ENCODE measurements at places on chromosomes 5 and 9.
A peak's percentile ranks its signal among the peaks of the same experiment; 100 is the strongest.

DNA sequence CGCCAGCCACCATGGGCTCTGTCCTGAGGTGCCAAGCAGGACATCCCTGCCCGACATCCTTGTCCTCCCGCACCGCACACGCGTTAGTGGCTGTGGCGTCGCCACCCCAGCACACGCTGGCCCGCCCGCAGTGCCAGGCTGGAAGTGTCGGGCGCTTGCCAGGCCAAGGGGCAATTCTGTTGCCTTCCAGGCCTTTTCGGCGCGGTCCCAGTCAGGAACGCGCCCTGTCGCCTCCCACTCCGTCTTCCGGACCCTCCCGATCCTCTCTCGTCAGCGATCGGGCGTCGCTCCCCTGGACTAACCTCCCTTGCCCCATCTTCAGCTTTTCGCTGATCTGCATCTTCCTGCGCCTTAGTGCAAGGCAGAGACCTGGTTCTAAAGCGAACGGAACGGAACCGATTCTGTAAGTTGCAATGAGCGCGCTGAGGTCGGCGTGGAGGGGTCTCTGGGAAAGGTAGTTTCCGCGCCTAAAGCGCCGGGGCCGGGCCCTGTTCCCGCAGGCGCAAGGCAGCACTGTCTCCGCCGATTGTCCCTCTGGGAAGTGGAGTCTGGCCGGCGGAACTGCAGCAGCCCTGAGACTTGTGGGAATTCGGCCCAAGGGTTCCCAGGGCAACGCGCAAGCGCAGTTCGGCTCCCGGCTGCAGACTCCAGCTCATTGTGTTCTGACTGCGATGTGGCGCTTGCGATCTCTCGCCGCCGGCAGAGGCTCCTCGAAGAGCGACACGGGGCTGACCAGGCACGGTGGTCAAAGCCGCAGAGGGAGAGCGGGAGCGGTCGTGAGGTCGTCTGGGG is at the start of gene ZNF454:
Gene ZNF454, plus strand, starts transcription at position 630 of the 792 bp plus-strand sequence. CDS start 1,594 bp downstream, outside the sequence.
- peak; percentile 92 for DNase-seq

GRCh38 chr9:133584559-133585476 is 24.4 kb downstream of the FAM163B start:
- DNase-seq = no peak

- DNase-seq = no peak
Measured at GRCh38 chr9:38527503-38527902, 92.9 kb downstream of the ANKRD18A start.

GRCh38 chr5:10702911-10703491 is 58.0 kb downstream of the DAP start:
- no peak for DNase-seq

DNA sequence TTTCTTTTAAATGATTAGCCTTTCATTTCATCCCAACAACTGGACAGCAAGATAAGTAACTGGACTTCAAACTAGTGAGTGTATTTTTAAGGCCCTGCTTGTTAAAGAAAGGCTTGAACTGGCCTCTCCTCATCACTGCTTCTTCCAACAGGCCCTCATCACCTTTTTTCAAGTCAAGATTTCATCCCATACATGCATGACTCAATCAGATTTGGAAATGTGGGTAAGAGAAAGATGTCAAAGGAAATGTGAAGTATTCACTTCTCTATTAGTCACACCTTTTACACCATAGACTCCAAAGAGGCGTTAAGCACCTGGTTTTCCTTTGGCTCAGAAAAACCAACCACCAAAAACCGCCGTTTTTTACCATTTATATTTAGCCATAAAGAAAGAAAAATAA is 4.9 kb downstream of the NR4A3 start:
- DNase-seq = no peak

DNA sequence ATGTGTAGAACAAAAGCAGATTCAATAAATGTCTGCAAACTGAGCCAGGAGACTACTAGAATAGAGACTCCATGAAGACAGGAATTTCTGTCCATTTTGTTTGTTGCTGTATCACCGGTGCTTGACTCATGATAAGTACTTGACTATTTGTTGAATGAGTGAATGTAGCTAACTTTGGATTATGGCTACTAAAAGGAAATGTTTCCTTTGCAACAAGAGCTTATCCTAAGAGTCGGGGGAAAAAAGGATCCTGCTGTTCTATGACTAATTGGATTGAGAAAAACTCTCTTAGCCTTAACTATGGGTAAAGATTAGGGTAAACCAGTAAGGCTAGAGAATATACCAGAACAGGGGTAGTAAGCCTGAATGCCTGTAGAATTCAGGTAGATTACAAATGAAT is 3.5 kb downstream of the PAIP1 start:
- no peak for DNase-seq

- DNase-seq = no peak
Measured at GRCh38 chr5:133531594-133531993, 80.7 kb downstream of the FSTL4 start.

GRCh38 chr9:77514886-77515711 is 133.0 kb downstream of the GNA14 start:
- no peak for DNase-seq

DNA sequence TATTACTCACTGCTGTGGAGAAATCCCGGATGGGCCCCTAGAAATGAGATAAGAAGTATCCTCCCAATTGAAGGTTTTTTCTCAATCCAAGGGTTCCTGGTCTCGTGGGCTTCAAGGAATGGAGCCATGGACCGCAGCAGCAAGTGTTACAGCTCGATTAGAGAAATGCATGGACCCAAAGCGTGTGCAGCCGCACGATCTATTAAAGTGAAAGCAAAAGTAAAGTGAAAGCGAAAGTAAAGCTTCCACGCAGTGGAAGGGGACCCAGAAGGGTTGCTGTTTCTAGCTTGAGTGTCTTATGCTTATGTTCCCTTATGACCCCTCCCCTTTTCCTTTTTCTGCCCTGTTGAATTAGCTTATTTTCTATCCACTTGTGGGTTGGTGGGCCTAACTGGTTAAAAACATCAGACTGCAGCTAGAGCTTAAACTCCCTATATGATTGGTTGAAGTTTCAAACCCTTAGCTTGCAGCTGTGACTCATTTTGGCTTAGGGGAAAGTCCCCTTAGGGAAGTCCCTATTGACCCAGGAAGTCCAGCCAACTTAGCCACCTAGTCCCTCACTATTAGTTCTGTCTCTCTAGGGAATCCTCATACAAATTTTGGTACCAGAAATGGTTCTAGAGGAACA is 1111.8 kb downstream of the TAF11L14 start:
- no peak for DNase-seq

DNA sequence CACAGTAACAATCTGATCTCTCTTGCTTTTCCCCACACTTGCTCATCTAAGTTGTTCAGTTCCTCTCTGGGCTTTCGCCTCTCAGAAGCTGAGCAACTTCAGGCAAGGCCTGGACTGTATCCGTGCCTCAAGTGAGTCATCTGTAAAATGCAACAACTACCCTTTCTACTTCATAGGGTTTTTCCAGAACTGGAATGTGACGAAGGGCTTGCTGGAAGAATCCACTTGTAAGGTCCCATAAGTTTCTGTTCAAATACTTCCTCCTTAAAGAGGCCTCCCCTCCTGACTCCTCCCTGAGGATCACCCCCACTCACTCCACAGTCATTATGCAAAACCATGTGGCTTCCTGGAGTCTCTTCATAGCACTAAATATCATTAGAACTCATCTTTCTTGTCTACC is 17.5 kb upstream of the INSYN2B start:
- no peak for DNase-seq

GRCh38 chr5:154811653-154812465 is 38.5 kb downstream of the FAXDC2 start:
- DNase-seq = peak; percentile 24

- no peak for DNase-seq
Measured at GRCh38 chr5:131373265-131373664, 109.4 kb downstream of the CDC42SE2 start.

All from hippocampal formation (tissue), 2 donors.